ENCODE measurements at places on chromosomes 12 and 14. TPM values are rescaled to one million over a fixed set of nuclear protein-coding genes. Genes with fewer than 3 reads are reported as not detected.

DNA sequence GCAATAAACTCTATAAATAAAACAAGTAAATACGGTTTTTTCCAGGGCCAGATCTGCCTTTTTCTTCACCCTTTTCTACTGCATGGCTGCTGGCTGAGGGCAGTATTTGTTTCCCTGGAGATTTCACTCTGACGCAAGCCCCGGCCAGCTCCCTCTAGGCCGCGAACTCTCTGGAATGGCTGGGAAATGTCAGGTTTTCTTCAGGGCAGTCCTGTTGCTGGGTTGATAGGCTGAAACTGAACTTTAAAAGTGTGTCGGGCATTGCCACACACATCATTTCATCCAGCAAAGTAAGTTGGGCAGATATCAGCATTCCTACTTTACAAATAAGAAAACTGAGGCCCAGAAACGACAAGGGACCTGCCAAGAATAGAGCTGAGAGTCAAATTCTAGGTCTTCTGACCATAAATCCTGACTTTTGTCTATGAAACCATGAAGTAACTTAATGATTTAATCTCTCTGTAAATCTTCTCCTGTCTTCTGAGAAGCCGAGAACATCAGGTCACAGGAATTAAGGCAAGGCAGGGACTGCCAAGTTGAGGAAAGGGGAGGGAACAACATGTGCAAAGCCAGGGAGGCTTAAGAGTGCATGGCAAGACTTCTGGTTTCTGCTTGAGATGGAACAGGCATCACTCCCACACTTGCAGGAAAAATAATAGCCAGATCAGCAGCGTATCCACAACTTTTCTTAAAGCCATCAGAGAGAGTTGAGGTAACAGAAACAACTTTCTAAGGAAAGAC is 205.0 kb upstream of the CCDC196 start:
- DNase-seq, result peak; percentile 23

MGP gene
- total RNA-seq, result 37.6 TPM

SMIM41 gene
- total RNA-seq, result 0.58 TPM

KRT78 gene
- total RNA-seq, result not detected

Data from colonic mucosa (tissue), 4 donors.